ENCODE measurements at places on chromosomes 5 and 9.

DNA sequence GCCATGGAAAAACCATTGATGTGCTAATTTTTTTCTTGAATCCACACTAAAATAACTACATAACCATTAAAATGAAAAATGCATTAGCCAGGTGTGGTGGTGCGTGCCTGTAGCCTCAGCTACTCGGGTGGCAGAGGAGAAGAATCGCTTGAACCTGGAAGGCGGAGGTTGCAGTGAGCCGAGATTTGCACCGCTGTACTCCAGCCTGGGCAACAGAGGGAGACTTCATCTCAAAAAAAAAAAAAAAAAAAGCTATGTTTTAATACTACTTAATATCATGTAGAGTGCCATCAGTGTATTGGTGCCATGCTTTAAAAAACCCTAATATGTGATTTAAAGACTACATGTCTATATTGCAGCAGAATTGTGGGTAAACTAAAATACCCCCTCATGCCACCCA is 58.9 kb downstream of the NDFIP1 start:
- DNase-seq: no peak

DNA sequence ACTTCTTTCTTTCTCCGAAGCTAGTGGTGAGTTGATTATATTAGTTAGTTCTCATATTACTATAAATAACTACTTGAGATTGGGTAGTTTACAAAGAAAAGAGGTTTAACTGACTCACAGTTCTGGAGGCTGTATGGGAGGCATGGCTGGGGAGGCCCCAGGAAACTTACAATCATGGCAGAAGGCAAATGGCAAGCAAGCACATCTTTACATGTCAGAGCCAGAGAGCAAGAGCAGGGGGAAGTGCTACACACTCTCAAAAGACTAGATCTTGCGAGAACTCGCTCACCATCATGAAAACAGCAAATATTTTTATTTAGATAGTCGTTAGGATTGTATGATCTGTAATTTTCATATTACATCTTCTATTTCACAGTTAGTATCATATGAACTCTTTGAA is 711.2 kb downstream of the PTPRD start:
- no peak for DNase-seq

DNA sequence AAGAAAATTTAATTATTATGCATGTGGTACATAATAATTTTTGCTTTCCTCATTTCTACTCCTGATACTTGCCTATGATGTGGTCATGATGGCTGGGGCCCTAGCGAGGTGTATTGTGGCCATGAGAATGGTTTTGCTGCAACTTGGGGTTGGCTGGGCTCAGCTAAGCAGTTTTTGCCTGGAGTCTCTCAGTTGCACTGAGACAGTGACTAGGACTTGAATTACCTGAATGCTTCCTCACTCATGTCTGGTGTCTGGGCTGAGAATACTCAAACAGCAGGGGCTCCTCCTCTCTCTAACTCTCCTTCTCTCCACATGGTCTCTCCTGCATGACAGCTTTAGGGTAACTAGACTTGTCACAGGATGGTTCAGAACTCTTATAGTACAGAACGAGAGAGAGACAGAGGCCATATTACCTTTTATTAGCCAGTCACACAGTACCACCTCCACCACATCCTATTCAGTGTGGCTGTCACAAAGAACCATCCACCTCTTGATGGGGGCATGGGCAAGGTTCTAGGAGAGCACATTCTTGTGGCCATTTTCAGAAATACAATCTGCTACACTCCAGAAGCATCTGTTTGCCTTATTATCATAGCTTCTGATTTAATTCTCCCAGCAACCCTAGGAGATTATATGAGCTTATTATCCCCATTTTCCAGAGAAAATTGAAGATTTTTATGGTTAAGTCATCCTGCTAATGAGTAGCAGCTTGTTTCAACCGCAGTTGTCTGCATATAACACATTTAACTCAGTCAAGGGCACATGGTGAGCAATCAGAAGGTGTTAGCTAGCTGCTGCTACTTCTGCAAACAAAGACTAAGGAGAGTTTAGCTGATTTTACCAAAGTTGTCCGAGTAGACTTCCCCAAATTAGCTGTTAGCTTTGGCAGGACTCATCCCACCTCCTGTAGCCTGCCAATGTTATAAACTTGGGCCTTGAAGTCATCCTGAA is 245.1 kb downstream of the DOCK8 start:
- DNase-seq: no peak

GRCh38 chr5:74693191-74693590 is 8.2 kb downstream of the HEXB start:
- DNase-seq: no peak

- no peak for DNase-seq
Observed at GRCh38 chr5:76866503-76866902, 16.7 kb downstream of the S100Z start.

DNA sequence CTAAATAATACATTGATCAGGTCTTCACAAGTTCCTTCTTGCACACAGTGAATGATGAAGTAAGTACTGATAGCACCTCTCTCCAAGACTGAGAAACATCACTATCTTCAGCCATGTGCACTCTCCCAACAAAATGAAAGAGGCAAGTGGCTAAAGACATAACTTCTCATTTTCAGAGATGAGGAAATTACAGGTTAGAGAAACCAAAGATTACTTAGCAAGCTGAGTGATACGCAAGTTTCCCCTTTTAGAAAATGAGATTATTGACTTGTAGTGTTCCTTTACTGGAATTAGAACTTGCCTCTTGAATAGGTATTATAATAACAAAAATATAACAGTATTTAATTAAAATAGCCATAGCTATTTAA is 21.6 kb downstream of the CEMIP2 start:
- DNase-seq: no peak

- DNase-seq: no peak
Observed at GRCh38 chr5:110716247-110717245, 9.9 kb downstream of the TMEM232 start.

All from stimulated activated naive CD4-positive, alpha-beta T cell (primary cell).